ENCODE measurements at places on chromosomes 3 and 15. TPM values are rescaled to one million over a fixed set of nuclear protein-coding genes. Genes with fewer than 3 reads are reported as not detected.

The WNT5A gene
- 152 TPM for total RNA-seq

GRCh38 chr3:79405183-79405582 lies 362.6 kb downstream of the ROBO1 start:
- no peak for DNase-seq

DNA sequence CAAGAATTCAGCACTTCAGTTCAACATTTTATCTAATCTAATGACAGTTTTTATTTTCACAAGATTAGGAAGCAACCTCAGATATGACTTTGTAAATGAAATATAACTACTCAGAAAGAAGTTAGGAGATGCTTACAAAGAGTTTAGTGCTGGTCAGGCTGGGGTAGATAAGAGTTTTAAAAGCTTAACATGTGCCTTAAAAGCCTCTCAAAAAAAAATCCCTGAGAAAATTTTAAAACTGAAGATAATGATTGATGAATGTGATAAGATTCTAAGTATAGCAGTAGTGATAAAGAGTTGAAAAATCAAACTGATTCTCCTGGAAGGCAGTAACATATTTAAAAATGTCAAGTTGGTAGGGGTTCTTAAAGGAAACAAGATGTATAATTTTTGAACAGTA lies 478.2 kb downstream of the NLGN1 start:
- DNase-seq, result no peak

DNA sequence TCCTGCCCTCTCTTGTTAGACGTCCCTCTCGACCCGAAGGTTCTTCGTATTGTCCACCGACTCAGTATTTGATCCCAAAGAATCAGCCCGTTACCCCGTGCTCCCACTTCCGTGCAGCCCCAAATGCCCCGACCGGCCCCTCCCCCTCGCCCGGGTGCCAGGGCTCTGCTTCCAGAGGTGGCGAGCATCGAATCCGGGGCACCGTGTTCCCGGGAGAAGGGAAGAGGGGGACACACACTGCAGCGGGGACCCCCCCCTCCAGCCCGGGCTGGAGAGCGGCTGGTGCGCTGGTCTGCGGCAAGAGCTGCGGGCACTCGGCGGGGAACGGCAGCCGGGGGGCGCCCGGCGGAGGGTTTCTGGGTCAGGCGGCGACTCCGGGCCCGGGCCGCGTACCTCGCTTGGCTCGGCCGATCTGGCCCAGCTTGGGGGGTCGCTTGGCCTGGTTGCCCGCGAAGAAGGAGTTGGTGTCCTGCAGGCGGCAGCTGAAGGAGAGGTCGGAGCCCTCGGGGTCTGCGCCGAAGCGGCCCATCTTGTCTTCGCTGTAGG lies 556 bp downstream of the CAMK2N2 start:
- no peak for DNase-seq

DNA sequence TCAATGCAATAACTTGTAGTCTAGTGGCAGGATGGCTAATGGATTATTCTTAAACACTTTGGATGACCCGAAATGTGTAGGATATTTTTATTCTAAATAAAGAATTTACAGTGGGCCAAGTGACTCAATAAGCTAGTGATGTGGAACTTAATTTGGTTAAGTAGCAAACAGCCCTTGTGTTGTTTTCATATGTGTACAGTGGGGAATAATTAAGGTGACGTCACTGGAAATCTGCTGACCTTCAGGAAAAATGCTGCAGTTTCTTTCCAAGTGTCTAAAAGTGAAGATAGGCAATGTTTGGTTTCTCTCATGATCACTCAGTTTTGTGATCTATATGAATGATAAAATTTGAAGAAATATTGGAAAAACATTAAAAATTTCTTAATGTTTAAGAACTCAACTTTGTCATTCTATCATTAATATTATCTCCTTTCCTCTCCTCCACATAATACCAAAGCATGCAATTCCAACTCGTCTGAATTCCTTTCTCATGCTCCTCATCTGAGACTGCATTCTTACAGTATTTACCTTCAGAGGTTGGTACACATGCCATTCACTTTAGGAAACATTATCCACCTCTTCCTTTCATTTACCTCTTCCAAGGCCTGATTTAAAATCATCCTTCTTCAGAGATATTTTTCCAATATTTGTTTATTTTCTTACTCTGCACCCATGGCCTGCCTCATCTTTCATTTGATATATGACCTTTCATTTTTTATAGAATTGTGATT lies 414.6 kb upstream of the ARPP21 start:
- DNase-seq, result no peak

The SEMA3B gene
- total RNA-seq, result 18.2 TPM

The TRPM1 gene
- not detected for total RNA-seq

DNA sequence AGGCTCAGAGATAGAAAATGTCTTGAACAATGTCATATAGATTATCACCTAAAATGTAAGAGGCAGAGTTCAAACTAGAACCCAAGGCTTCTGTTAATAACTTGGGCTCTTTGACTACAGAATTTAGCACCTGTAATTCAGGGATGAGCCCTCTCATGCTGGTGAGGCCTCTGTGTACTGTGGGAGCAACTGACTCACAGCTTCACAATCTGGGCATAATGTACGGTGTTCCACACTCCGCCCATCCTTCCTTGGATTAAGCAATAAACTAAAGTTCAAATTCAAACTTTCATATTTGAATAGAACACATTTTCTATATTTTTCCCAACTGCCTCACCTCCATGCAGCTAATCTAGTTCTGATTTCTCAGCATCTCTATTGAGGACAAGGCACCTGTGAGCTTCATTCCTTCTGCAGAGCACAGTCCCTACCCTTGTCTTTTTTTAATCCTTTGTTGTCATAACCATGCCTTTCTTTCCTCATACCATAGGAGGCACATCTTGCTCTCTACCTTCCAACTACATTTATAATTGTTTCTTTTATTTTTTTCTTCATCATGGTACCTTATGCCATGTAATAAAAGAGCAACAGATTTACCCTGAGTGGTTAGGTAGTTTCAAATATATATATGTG lies 392.1 kb downstream of the NLGN1 start:
- DNase-seq, result no peak

The TMC3 gene
- total RNA-seq, result 1.4 TPM

The PATL2 gene
- total RNA-seq, result 4.0 TPM

GRCh38 chr3:197810901-197811300 lies 19.8 kb downstream of the LRCH3 start:
- DNase-seq, result no peak

DNA sequence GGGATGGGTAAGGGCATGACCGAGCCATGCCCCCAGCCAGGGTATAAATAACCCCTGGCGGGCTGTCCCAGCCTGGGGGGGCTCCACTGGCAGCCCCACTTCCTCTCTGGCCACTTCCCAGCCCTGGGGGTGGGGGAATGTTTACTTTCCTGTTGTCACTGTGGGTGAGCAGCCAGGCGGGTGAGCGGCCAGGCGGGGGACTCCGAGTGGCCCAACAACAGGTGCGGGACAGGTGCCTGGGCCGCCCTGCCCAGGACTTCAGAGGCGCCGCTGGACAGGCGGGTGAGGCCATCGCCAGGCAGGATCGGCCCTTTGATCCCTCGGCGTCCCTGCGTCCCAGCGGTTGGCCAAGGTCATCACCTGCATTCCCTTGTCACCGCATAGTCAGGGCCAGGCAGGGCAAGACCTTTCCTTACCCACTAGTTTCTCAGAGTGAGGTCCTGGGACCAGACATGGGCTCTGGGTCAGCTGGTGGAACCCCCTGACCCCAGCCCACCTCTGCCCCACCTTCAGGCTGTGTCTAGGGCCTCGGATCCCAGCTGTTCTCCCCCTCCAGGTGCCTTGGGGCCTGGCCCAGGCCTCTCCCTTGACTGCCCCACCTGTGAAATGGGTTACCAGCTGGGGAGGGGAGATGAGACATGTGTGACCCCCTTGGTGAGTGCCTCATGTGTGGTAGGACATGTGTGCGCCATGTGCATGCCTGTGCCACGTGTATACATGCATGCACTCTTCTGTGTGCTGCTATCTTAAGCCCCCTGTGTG lies 16.6 kb downstream of the SEMA3F start:
- DNase-seq, result no peak

GRCh38 chr3:187735837-187736236 lies 9.4 kb downstream of the BCL6 start:
- DNase-seq, result no peak

DNA sequence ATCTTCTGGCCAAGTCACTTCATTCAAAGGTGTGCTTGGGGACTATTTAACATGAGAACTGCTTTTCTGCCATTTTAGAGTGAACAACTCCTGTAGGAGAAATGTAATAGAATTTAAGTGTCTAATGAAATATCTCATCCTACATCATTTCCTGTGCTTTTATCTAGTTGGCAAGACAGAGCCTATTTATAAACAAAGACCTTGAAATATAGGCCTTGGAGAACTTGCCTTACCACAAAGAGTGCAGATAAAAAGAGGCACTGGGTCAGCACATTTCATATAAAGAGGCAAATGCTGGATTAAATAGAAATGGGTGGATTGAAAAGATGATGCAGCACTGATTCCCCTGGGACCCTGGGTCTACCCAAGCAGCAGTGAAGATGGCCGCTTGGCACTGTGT lies 278.0 kb downstream of the SUCLG2 start:
- DNase-seq, result no peak

GRCh38 chr3:100653604-100654294 lies 44.3 kb downstream of the ADGRG7 start:
- DNase-seq, result no peak

DNA sequence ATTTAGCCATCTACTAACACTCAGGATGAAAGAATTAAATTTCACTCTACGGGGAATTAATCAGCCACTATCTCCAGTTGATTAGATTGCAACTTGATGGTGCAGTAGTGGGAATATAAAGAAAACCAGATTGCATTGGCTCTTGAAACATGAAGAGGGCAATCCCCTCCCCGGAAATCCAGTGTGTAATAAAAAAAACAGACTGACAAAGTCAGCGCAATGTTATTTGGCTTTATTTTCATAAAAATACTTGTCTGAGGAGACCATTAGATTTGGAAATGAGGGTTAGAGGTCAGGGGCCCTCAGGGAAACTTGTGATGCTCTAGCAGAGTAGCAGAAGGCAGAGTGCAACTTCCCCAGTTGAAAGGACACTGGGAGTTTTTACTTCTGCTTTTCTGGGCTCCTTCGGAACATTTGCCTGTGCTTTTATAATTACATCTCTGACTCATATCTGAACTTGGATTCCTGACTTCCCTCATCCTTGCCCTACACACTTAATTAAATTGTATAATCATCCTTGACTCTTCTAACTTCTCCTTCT lies 326.8 kb downstream of the TUSC7 start:
- no peak for DNase-seq

DNA sequence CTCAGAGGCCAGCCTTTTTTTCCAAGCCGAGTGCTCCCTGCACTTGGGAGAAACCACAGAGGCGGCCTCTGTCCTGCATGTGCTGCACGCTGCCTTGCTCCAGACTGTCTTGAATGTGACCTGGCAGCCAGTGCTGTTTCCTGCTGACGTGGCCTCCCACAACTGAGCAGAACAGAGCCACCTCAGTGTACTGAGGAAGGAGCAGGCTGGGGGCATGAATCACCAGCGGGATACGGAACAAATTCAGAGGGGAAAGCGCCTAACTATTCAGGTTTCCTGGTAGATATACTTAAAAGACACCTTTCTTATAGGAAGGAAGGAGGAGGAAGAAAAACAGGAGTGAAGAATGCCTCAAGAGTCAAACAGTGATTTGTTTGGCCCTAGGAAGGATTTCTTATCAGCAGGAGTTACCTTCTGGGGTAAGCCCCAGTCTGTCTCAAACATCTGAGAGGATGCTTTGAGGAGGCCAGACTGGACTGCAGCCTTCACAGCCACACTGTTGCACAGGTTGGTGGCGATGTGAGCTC lies 114.0 kb downstream of the FNDC3B start:
- peak; percentile 91 for DNase-seq

GRCh38 chr15:47908486-47908885 lies 191.2 kb downstream of the SEMA6D start:
- DNase-seq, result no peak

The CNBP gene
- 338 TPM for total RNA-seq

The ACOX2 gene
- total RNA-seq, result 12.8 TPM

GRCh38 chr3:5197470-5198312 lies 10.2 kb downstream of the EDEM1 start:
- DNase-seq, result no peak

The DPPA2 gene
- not detected for total RNA-seq

The SNURF gene
- 19.1 TPM for total RNA-seq

The GABRR3 gene
- 0.10 TPM for total RNA-seq

DNA sequence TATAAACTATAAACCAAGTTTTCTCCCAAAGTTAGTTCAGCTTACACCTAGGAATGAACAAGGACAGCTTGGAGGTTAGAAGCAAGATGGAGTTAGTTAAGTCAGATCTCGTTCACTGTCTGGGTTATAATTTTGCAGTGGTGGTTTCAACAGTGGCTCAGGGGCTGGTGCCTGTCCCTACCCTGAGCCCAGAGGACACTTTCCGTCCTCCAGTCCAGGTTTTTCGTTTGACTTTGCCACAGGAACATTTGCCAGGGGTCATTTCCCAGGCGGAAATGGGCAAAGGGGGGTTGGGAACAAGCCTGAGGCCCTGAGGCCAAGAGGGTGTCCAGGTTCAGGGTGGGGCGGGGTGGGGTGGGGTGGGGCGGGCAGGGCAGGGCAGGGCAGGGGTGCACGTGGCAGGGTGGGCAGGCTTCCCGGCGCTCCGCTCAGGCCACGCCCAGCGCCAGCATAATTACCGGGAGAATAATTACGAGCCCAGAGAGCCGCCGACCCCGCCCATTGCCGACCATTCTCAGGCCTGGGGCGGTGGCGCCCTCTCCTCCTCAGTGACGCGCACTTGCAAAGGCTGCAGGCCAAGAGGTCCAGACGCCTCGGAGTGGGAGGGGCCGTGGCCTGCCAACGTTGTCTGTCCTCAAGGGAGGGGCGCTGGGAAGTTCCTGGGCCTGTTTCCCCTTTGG lies 70.4 kb downstream of the KLF13 start:
- peak; percentile 91 for DNase-seq

GRCh38 chr3:54357301-54357700 lies 234.9 kb downstream of the CACNA2D3 start:
- DNase-seq, result no peak

DNA sequence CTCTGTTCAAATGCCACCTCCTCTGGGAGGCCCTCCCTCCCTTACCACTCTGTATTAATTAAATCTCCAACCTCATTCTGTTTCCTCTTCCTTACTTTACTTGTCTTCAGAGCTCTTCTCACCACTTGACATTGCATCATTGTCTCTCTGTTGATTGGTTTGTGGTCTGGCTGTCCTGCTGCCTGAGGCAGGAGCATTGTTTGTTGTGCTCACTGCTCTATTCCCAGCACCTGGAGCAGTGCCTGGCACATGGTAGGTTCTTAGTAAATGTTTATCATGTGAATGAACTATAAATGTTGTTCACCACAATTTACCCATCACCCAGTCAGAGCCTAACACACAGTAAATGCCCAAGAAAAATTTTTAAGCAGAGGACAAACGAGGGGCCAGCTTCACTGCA lies 6.7 kb upstream of the BFSP2 start:
- DNase-seq, result no peak

DNA sequence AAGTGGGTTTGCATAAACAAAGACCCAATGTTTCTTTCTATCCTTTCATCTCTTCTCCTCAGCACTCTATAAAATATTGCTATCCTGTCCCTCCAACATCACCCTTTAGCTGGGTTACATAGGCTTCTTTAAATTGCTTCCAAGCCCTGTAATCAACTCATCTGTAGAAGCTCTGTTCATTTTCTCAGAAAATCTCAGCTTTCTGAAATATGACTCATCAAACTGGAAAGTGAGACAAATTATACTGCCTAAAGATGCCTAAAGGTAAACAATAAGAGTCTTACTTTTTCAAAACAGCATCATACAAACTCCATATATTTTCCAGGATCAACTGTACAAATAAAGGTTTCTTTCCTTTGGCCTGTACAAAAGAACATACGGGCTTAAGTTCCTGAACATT lies 33.8 kb downstream of the EFL1 start:
- no peak for DNase-seq
